NCI-H2107 (cell line): ENCODE measurements at places on chromosomes 4 and X.

- DNase-seq = no peak
Observed at GRCh38 chr4:185404031-185404430, 7.4 kb downstream of the ANKRD37 start.

GRCh38 chrX:44042751-44043150 lies 69.6 kb upstream of the NDP start:
- no peak for DNase-seq

- no peak for DNase-seq
Observed at GRCh38 chrX:84453351-84454246, 48.7 kb downstream of the HDX start.

GRCh38 chr4:105707782-105708180 lies 708 bp downstream of the INTS12 start:
- DNase-seq = no peak

DNA sequence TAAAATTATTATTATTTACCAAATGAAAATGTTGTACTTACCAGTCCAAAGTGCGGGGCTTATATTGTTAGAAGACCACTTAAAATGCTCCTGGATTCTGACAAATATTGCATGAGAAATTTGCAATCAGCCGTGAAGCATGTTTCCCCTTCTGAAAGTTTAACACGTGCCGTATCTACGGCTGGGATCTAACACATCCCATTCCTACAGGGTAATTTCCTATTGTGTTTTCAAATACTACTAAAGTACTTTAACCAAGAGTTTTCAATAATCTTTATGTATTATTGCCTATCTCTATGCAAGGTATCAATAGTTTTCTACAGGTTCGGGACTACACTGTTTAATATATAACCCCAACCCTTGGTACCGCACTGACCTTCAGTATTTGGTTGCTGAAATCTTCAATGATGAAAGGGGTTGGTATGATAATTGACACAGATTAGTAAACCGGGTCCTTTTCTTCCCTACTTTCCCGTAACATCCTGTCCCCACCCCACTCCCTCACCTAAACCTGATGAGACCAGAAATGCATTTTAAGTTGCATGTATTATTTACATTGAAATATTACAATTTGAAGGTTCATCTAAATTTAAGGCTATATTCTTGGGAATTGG lies 795 bp upstream of the BRWD3 start:
- DNase-seq = no peak

GRCh38 chrX:119643696-119644095 lies 37.5 kb upstream of the NKRF start:
- no peak for DNase-seq

GRCh38 chr4:153542834-153543233 lies 76.7 kb downstream of the TMEM131L start:
- no peak for DNase-seq

GRCh38 chr4:8381814-8382581 lies 58.5 kb downstream of the ACOX3 start:
- no peak for DNase-seq

DNA sequence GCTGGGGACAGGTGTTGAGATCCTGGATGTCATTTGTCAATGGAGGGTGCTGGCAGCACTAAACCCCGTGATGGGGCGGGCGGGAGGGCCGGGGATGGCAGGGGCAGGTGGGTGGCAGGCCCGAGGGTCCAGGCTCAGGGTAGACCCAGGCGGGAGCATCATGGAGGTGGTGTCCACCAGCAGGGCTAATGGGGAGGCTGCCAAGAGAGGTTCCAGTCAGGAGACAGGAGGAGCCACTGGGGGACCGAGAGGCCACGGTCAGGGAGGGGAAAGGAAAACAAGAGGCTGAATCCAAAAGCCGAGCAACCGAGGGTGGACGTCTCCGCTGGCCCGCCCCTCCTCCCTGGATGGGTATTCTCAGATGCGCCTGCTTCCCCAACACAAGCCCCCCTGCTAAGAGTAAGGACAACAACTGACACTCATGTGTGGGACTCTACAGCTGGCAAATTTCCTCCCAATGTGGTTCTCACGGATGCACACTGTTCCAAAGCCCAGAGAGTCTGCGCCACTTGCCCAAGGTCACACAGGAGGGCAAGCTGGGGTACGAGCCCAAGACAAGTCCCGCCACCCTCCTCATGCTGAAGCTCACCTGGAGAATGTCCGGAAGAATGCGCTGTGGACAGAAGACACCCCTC lies 132.0 kb downstream of the CPZ start:
- DNase-seq = no peak

DNA sequence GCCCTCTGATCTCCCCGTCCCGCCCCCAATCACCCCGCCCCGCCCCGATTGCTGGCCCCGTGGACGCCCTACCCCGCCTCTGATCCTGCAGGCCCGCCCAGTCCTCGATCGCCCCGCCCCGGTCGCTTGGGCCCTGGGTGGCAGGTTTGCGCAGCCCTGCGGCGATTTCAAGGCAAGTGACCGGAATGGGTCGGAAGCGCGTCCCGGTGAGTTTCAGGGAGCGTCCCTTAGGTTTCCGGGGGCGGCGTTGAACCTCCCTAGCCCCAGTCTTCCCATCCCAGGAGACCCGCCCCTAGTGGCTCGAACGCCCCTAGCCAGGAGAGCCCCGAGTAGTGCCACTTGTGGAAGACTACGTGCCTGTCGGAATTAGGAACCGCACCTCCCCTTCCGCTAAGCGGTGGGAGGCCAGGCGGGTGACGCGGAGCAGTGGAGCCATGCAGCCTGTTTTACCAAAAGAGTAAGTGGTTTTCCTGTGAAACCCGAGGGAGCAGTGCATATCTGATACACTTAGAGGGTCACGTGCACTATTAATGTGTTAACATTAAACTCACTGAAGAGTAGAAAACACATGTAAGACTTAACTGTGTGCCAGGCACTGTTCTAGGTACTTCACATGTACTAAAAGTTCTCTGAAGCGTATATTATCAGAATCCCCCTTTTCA lies 354 bp upstream of the TEC start:
- peak; percentile 1 for DNase-seq

- DNase-seq = no peak
Observed at GRCh38 chr4:17188125-17188524, 289.7 kb upstream of the LDB2 start.

GRCh38 chr4:92172203-92172602 lies 131.6 kb upstream of the GRID2 start:
- DNase-seq = no peak

GRCh38 chrX:149568701-149569296 lies 18.5 kb downstream of the MAGEA9B start:
- DNase-seq = no peak

DNA sequence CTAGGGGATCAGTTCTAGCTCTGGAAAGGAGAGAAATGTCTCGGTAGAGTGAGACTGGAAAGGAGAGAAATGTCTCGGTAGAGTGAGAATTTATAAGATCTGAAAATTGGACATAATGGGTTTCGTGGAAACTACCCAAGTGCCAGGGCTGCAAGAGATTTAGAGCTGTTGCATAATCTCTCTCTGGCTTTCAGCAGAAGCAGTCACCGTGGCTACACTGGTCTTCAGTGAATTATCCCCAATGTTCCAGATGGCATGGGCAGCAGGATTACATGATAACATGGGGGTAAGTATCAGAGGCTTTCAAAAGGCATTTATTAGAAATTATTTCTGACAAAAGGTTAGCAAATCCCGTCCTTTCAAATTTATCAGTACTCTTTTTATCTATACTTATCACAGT lies 435.5 kb downstream of the NKX6-1 start:
- no peak for DNase-seq

- no peak for DNase-seq
Observed at GRCh38 chr4:144578681-144579080, 67.3 kb upstream of the HHIP start.

GRCh38 chr4:67401902-67402301 lies 143.4 kb downstream of the CENPC start:
- DNase-seq = no peak

GRCh38 chrX:4935846-4936245 lies 1222.4 kb upstream of the PRKX start:
- no peak for DNase-seq

DNA sequence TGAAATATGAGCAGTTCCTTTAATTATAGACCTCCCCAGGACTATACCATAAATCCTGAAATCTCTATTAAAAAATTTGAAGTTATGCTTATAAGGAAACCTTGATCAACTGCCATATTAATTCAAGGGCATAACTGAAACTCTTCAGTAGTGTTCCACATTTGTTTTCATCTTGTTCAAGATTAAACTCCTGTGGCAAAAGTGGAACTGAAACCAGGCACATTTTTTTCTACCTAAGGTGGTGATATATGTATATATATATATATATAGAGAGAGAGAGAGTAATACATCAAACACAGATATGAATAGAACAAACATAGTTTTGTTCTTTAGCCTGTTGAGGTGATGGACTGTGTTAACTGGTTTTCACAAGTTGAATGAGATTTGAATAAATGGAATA lies 287.9 kb downstream of the DACH2 start:
- DNase-seq = no peak

- no peak for DNase-seq
Observed at GRCh38 chr4:165612936-165613335, 234.1 kb downstream of the CPE start.

GRCh38 chrX:57902633-57903032 lies 7.6 kb downstream of the ZXDA start:
- no peak for DNase-seq

- DNase-seq = no peak
Observed at GRCh38 chrX:37472836-37473235, 98.6 kb upstream of the LANCL3 start.

GRCh38 chrX:45873781-45874180 lies 671.4 kb downstream of the ZNF674 start:
- DNase-seq = no peak

GRCh38 chr4:3365871-3366842 lies 73.3 kb downstream of the RGS12 start:
- DNase-seq = no peak

DNA sequence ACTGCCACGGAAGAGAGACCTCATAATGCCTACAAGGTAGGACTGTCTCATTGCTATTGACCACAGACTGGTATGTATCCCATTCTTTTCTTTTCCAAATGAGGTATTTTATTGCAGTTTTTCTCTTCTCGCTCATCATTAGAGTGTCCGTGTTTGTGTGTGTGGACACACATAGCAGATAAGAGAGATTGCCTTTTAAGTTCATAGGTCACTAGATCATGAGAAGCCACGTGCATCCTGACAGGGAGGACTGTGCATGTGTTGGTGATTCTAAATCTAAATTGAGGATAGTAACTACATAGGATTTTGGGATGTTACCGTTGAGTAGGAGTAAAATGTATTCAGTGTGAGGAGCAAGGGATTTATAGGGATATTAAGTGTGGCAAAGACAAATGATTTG lies 37.3 kb downstream of the HPGD start:
- no peak for DNase-seq

DNA sequence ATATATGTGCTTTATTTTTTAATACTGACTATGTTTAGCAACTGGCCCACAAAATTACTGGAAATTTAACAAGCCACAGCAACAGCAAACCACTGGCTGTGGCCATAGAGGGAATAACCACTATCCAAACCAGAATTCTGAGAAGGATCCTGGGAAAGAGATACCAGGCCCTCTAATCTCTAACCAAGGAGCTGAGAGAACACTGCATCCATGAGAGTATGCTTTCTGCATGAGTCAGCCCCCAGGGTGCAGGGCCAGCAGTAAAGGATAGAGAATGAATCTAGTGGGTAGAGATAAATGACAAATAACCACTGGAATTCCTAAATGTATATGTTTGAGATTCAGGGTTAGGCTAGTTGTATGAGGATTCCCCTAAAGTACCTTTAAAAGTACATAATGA lies 221.8 kb downstream of the KIT start:
- no peak for DNase-seq

DNA sequence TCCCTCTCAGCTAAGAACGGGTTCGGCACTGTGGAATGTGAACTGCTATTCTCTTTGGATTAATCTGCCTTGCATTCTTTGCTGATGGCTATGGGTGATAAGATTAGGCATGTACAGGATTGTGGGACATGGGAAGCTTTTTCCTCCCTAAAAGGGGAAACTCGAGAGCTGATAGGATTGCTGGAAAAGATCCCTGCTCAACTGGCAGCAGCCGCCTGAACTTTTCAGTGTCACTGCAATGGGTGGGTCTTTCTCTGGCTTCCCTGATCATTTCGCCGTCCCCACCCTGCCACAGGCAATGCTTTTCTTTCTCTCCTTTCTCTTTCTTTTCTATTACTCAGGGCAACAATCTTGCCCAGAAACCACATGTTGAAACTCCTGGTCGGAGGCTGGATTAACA lies 20.5 kb downstream of the PAGE2 start:
- no peak for DNase-seq

DNA sequence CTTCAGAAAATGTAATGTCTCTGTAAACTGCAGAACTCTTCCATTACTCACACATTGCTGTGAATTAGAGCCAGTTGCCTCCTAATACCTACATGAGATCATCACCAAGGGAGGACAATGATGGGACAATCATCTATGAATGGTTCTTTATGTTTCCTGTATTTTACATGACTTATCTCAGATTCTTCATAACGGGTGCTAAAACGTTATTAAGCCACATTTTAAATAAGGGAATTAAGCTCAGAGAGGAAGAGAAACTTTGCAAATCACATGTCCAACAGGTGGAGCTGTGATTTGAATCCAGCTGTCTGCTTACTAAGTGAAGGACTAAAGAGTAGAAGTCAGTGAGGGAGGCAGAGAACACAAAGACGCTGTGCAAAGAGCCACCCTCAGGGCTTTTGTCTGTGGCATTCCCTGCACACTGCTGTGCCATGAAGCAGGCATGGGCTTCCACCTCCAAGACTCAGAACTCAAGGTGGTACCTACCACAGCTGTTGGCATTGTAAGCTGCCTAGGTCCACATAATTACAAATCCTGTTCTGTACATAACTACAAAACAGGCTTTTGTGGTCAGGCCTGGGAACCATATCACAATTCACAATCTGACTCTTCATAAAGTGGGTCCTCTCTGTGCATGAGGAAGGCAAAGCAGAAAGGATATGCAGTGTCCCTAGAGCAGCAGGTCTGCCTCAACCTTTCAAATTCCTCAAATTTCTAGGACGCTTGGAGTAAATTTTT lies 12.8 kb downstream of the TBC1D9 start:
- DNase-seq = no peak

DNA sequence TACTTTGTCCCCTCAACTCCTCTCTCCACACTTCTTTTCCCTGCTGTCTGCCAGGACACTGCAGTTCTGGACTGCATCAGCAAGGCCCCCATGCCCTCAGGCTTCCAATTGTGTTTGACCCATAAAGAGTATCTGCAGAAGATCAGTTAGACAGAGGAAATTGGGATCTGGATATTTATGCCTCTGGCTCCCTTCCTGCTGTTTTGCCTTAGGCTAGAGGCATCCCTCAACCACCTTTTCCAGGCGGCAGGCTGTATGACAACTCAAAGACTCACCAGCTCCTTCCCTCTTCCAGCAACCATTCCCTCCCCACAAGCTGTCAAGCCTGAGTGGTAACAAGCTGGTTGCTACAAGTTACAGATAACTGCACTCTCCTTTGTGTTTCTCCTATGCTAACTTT lies 66.4 kb upstream of the NDP start:
- DNase-seq = no peak

GRCh38 chrX:11269996-11270395 lies 23.2 kb upstream of the AMELX start:
- no peak for DNase-seq

- no peak for DNase-seq
Observed at GRCh38 chr4:188550296-188550695, 411.1 kb downstream of the TRIML1 start.
